Erythroblast (primary cell): ENCODE measurements at places on chromosomes 12 and 14.
A peak's percentile ranks its signal among the peaks of the same experiment; 100 is the strongest.

- DNase-seq, result no peak
Observed at GRCh38 chr14:54301359-54301758, 95.4 kb upstream of the CDKN3 start.

GRCh38 chr12:80269803-80270552 lies 170.6 kb downstream of the OTOGL start:
- DNase-seq, result peak; percentile 14

GRCh38 chr14:92800525-92800924 lies 6.4 kb downstream of the GOLGA5 start:
- DNase-seq, result no peak

- no peak for DNase-seq
Observed at GRCh38 chr14:99541677-99542470, 60.7 kb downstream of the CCNK start.

- DNase-seq, result no peak
Observed at GRCh38 chr12:108966378-108967151, 54.3 kb downstream of the SVOP start.

- DNase-seq, result no peak
Observed at GRCh38 chr12:2183556-2184541, 131.1 kb downstream of the CACNA1C start.

DNA sequence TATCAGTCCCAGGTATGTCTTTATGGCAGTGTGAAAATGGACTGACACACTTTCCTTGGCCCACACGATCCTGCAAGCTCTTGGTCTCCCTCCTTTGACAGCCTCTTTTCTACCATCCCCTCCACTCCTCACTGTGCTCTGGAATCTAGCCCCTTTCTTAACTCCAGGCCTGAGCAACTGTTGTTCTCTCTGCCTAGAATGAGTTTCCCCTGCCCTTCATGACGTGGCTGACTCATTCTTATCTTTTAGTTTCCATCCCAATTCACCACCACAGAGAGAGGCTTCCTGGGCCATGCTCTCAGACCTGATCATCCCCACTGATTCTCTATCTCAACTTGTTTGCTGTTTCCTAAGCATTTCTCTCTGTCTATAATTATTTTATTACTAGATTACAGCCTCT lies 157.4 kb upstream of the HMGA2 start:
- DNase-seq, result peak; percentile 22

- DNase-seq, result no peak
Observed at GRCh38 chr12:96514328-96514727, 25.0 kb downstream of the CFAP54 start.

- no peak for DNase-seq
Observed at GRCh38 chr14:68308726-68309520, 483.9 kb downstream of the ZFP36L1 start.

DNA sequence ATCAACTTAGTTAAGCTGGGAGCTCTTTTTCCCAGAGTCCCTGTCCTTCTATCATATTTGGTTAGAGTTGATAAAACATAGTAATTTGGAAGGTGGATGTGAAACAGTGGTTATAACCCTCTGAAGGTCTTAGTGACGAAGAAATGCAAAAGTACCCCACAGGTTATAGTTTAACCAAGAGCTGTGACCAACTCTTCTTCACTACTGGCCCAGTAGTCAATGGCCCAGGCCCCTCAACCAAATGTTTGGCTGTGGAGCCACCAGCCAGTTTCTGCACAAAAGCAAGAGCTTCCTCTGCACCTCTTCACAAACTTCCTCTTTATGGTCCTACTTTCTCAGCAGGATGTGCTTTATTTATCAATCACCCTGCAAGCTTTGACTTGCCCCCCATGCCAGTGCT lies 132.6 kb downstream of the BMP4 start:
- no peak for DNase-seq

DNA sequence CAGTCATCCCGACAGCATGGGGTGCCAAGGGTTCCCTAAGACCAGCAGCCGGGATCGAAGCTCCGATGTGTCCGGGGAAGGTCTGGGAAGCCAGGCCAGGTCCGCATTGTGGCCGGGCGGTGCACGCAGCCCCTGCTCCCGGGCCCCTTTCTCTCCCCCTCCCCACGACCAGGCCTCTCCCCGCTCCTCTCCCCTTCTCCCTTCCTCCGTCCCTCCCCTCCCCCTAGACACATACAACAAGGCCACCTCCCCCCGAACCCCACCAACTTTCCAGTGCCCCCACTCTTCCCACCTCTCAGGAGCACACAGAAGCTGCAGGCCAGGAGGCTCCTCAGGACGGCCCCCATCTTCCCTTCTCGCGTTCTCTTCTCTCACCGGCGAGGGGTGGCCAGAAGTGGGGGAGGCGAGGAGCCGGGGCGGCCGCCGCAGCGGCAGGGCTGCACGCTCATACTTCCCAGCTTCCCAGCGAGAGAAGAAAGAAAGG lies 413 bp downstream of the LRP6 start:
- no peak for DNase-seq

- no peak for DNase-seq
Observed at GRCh38 chr12:128820723-128821432, 2.9 kb downstream of the SLC15A4 start.

DNA sequence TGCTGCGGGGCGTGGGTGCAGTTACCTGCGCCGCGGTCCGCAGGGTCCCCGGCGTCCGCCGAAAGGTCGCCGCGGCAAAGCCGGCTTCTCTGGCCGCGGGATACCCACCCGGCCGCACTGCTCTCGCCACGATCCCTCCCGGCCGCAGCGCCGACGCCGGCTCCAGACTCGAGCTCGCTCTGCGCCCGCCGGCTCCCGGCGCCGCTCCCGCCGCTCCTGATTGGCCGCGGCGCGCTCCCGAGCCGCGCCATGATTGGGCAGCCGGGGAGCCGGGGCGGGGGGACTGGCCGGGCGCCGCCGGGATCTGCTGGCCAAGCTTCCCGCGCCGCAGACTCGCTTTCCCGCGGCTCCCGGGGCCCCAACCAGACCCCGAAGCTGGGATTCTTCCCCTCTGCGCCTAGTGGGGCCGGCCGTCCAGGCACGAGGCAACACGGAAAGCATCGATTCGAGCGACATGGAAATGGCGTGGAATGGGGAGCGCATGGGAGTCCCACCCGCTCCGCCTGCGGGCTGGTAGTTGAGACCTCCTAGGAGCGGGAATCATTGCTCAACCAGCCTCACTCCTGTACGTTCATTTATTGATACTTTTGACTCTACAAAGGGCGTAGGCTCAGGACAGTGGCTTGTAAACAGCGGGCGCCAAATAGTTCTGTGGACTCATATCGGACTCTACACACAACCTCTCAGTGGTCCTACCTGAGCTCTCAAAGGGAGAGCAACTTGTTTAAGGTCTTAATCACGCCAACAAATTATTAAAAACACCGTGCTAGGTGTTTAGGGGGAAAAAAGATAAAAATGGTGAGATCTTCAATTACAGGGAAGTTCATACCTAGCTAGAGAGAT lies 36.4 kb upstream of the STON2 start:
- DNase-seq, result peak; percentile 86

GRCh38 chr14:81273961-81274575 lies 53.3 kb upstream of the GTF2A1 start:
- DNase-seq, result no peak

DNA sequence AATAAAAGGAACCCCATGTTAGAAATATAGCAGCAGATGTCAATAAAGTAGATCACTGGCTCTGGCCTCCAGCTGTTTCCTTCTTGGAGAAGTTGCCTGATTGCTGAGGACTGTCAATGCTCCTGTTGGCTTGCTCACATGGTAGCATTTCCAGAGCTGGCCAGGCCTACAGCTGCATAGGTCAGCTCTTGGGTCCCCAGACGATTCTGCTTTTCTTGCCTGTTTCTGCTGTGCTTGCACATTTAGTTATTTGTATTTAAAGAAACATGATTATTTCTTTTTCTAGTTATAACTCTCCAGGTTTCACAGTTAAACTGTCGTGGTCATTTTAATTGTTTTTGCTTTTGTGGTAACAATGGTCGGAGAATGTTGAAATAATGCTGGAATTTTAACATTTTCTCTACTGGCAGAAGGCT lies 7.2 kb downstream of the NAV3 start:
- DNase-seq, result no peak
